ENCODE measurements at places on chromosomes 1 and 21.
A peak's percentile ranks its signal among the peaks of the same experiment; 100 is the strongest.

DNA sequence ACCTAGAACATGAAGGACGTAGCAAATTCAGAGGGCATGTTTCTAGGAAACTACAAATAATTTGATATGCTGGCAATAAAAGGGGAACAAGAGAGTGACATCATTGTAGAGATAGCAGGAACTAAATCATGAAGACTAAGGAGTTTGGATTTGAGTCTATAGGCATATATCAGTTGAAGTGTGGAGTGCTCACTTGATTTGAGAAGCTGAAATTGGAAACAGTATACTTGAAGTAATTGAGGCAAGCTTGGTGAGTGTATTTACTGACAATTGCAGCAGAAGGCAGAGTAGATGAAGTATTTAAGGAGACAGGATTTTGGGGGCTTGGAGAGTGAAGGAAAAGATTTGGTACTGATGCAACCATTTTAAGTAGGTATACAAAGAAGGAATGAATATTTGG is 6.4 kb upstream of the TMCO2 start:
- DNase-seq, result no peak

GRCh38 chr1:47187926-47188250 is 1.9 kb downstream of the PDZK1IP1 start:
- no peak for DNase-seq

- DNase-seq, result no peak
These were observed 41.2 kb downstream of the AHDC1 start for GRCh38 chr1:27562534-27563340.

DNA sequence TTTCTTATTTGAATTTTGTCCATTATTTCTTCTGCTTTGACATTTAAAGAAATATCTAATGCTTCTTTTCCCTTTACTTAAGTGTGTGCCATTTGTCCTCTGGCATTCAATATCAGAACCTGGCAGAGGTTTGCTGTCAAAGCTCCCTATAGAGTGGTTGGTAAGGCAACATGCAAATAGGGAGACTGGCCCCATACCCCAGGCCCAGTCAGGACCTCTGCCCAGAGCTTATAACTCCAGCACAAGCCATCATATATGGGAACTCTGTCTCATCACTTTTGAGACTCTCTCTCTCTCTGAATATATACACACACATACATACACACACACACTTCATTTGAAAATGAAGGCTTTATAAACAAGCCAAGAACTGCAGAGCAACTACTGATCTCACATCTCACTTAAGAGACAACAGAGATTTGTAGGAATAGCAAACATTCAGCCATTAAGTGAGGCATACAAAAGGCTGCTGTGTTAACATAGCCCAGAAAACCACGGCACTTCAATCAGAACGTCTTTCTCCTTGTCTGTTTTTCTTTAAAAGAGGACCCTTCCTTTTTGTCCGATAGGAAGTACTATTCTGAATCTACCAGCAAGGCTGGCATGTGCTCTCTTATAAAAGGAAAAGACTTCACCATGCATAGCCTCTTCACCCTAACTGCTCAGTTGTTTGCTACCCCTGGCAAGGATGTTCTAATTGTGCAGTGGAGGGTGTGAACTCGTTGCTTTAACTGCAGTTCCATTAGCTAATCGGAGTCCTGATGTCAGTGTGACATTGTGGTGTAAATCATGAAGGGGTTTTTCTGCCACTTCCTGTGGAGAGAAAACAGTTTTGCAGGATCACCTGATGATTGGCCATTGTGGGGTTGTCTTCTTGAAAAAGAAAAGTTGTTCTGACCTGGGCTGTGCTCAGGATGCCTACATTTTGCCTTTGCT is 101.7 kb downstream of the NR5A2 start:
- no peak for DNase-seq

- peak; percentile 93 for DNase-seq
These were observed 26.9 kb upstream of the RAP1A start for GRCh38 chr1:111592389-111593361.

DNA sequence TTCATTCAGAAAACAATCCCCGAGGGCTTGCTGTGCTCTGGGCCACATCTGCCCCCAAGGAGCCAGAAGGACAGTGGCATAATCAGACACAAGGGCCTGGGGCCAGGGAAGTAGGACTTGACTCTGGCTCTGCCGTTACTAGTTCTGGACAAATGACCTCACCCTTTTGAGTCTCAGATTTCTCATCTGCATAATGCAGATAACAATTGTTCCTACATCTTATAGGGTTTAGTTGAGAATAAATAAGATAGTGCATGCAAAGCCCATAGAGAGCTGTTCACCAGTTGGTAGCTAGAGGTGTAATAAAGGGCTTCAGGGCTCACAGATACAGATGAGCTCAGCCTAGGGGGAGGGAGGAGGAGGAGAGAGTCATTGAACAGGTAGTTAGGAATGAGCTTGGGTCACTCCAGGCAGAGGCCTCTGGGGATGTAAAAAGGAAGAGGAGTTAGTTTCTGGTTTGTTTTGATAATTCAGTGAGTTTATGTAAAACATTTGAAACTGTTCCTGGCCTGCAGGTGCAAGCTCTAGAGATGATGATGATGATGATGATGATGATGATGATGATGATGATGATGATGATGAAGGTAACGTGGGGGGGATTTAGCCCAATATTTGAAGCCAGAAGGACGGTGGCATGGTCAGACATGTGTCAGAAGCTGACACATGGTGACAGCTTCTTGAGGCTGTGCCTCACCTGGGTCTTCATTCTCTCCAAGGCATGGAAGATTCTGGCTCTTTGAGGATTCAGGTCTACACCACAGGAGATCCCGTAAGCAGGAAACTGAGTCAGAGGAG is 858 bp downstream of the LACTBL1 start:
- no peak for DNase-seq

Measured in stimulated activated CD4-positive, alpha-beta T cell treated with anti-CD3 and anti-CD28 coated beads, Interleukin-12 subunit alpha, Interleukin-12 subunit beta, amount 100 ng/mL, for 4 hours (primary cell).